Activated CD4-positive, alpha-beta memory T cell treated with anti-CD3 and anti-CD28 coated beads for 36 hours (primary cell): ENCODE measurements at places on chromosomes 3 and 15.

- no peaks in the 10 kb centered on the region for H3K27me3 ChIP-seq
- H3K4me1 ChIP-seq = no peaks in the 10 kb centered on the region
- H3K36me3 ChIP-seq = no peaks in the 10 kb centered on the region
- DNase-seq = no peak
Observed at GRCh38 chr3:173351886-173352285, 45.7 kb upstream of the NLGN1 start.

GRCh38 chr3:14208977-14209394 is 30.4 kb downstream of the LSM3 start:
- no peak overlapping the region for H3K27ac ChIP-seq
- H3K4me3 ChIP-seq = no peak overlapping the region
- no peaks in the 10 kb centered on the region for H3K36me3 ChIP-seq
- no peaks in the 10 kb centered on the region for H3K27me3 ChIP-seq
- DNase-seq = no peak

DNA sequence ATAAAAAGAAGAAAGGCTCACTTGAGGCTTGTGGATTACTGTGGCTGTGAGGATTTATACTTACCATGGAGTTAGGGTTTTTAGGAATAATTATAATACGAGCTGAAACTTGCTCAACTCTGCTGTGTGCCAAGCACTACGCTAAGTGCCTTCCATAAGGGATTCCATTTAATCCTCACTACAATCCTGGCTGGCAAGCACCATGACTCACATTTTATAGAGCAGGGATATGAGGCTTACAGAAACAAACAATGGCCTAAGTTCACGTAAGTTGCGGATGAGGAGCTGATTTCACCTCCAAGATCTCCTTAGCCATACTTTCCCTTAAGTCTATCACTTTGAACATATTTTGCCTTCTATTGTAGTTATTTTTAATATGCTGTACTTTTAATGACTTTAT is 43.9 kb upstream of the ARL8B start:
- DNase-seq = no peak
- H3K27ac ChIP-seq = no peak overlapping the region
- no peak overlapping the region for H3K4me3 ChIP-seq
- no peaks in the 10 kb centered on the region for H3K4me1 ChIP-seq
- no peaks in the 10 kb centered on the region for H3K36me3 ChIP-seq

GRCh38 chr3:51271172-51271571 is 113.9 kb upstream of the MANF start:
- H3K27me3 ChIP-seq = no peaks in the 10 kb centered on the region
- no peaks in the 10 kb centered on the region for H3K36me3 ChIP-seq
- H3K4me3 ChIP-seq = no peak overlapping the region
- H3K27ac ChIP-seq = no peak overlapping the region
- peaks cover 14% of the 10 kb centered on the region for H3K4me1 ChIP-seq

DNA sequence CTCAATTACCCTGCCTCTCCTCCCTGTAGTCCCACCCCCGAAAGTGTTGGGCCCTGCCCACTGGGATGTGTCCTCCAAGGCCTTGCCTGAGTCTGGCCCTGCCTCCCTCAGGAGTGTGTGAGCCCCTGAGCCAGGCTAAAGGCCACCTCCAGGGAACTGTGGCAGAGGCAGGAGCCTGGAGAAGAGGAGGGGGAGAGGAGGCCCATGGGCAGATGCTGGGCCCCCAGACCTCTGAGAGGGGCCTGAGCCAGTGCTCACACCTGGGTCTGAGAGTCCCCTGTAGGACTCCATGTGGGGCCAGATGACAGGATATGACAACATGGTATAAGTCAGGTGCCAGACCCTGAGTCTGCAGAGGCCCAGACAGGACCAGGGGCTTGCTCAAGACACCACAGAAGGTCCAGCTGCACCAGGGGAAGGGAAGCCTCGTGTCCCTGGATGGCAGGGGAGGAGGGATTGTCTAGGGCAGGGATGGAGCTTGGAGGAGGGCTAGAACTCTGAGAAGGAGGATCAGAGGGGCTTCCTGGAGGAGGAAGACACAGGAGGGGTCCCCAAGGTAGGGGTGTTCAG is 217.9 kb downstream of the TBC1D2B start:
- no peak overlapping the region for H3K4me3 ChIP-seq
- DNase-seq = no peak
- H3K4me1 ChIP-seq = no peaks in the 10 kb centered on the region

DNA sequence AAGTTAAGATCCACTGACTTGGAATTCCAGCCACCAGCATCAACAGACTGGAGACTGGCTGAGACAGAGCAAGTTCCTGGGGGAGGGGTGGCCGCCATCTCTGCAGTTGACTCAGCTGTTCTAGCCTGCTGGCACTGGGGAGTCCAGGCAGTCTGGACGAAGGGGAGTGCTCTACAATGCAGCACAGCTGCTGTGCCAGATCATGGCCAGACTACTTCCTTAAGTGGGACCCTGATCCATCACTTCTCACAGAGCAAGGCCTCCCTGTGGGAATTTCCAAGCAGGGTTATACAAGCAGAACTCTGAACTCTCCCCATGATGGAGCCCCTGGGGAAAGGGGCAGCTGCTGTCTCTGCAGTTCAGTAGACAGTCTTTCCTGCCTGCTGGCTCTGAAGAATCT is 35.2 kb downstream of the PYGO1 start:
- no peak for DNase-seq
- H3K27ac ChIP-seq = no peak overlapping the region
- peaks cover 29% of the 10 kb centered on the region for H3K27me3 ChIP-seq

GRCh38 chr3:38226273-38226672 is 39.3 kb upstream of the SLC22A13 start:
- H3K27ac ChIP-seq = no peak overlapping the region
- no peak overlapping the region for H3K4me3 ChIP-seq
- H3K4me1 ChIP-seq = peaks cover 15% of the 10 kb centered on the region

GRCh38 chr3:160477750-160478149 is 28.2 kb upstream of the TRIM59 start:
- H3K27me3 ChIP-seq = peaks cover 9% of the 10 kb centered on the region
- no peak overlapping the region for H3K4me3 ChIP-seq
- DNase-seq = no peak
- H3K36me3 ChIP-seq = no peaks in the 10 kb centered on the region
- no peak overlapping the region for H3K27ac ChIP-seq

- no peaks in the 10 kb centered on the region for H3K36me3 ChIP-seq
- no peaks in the 10 kb centered on the region for H3K27me3 ChIP-seq
- no peak for DNase-seq
- no peak overlapping the region for H3K4me3 ChIP-seq
Observed at GRCh38 chr3:123809597-123809996, 74.5 kb downstream of the MYLK start.
